ENCODE measurements at places on chromosomes 7 and 10. TPM values are rescaled to one million over a fixed set of nuclear protein-coding genes. Genes with fewer than 3 reads are reported as not detected.

GRCh38 chr10:759898-760477, 70.5 kb upstream of the DIP2C start:
- DNase-seq, result no peak

CLDN15 gene
- total RNA-seq, result 3.3 TPM

DHX32 gene
- 29.6 TPM for total RNA-seq

DNA sequence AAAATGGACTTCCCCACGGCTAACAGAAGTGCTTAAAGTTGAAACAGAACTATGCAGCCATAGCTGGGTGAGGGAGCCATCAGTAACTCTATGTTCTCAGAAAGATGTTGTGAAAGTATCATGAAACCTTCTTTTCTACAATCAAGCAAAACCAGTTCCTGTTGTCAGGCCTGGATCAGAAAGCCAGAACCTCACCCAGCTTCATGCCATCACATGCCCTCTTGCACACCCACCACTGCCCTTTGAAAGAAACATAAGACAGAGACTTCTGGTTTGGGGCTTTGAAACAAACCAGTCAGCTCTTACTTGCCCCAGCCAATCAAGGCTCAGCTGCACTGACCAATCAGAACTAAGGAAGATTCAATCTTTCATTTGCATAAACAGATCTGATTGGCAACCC, 230.8 kb upstream of the FERD3L start:
- no peak for DNase-seq

DNA sequence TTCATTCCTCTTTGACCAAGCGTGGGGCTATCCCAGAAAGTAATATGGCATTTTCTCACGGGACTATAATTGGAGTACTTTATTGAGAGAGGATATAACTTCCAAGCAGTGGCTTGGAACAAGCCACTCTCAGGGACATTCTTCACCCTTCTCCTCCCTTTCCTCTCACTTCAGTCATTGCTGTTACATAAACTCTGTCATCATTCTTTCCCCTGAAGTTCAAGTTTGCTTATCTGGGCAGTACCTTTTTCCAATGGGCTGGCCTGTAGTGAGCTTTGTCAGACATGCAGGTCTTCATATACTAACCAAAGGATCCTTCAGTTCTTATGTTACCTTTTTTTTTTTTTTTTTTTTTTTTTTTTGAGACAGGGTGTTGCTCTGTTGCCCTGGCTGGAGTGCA, 58.7 kb upstream of the KMT2E start:
- DNase-seq, result no peak

DNA sequence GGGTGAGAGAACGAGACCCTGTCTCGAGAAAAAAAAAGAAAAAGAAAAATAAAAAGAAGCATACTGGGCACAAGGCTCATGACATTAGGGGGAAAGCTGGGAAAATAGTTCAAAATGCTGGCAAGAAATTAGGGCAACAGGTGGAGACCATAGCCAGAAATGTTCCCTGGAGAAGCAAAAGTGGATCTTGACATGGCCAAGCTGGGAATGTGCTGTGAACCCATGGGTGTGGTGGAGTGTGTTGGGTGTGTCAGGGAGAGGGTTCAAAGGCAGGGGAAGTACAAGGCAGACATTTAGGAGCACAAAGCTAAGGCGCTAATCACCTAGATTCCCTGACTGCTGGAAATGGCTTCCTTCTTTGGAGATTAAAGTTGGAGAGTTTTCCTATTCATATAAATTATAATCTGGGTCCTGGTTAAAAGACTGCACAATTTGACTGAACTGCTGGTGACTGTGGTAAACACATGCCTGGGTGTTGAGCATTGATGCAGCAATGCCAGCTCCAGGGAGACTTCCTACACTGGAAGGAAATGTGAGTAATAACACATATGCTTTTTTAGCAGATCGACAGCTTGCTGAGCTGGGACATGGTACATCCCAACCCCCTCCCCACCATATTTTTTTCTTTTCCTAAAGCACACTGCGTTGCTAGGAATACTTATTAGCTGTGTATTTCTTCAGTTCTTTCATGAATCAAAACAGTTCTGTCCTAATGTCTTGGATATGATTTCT, 70.1 kb upstream of the ARHGAP21 start:
- no peak for DNase-seq

DNA sequence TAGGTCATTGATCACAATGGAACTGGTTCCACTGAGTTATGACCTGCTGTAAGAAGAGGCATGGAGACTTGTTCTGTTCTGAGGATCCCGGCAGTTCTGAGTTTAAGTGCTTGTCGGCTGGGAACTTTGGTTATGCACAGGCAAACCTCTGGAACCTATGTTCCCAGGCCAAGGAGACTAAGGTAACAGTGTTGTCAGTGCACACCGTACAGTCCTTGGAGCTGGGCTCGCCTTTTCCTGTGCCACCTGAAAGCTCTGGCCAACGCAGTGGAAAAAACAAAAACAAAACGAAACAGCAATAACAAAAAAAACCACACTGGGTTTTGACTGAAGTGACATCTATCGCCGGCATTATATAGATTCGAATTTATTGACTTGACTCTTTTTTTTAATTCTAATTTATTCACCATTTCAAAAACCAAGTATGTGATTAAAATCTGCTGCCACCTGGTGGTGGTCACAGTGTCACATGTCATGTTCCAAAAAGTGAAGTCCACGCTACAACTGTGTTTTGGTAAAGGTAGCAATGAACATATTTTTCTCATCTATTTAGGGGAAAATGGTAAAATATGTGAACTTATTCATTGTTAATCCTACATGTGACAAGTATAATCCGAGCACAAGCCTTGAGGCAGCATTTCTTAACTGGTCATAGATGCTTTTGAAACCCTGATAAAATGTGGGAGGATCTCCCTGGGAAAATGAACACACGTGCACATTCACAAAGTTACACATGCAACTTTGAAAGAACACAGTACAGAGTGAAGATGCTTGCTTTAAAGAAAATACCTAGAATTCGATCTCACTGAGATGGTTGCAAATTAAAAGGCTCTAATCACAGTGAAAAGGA, 113.8 kb upstream of the PPP2R2D start:
- no peak for DNase-seq

GRCh38 chr7:158324397-158325360, 262.9 kb downstream of the PTPRN2 start:
- no peak for DNase-seq

LRRC18 gene
- total RNA-seq, result not detected

- DNase-seq, result peak; percentile 29
These were observed 113.7 kb downstream of the BRAF start for GRCh38 chr7:140810830-140811556.

- no peak for DNase-seq
These were observed 4.4 kb upstream of the SEPHS1 start for GRCh38 chr10:13352519-13352918.

GRCh38 chr10:120048391-120048790, 155.9 kb downstream of the SEC23IP start:
- no peak for DNase-seq

CLRN3 gene
- not detected for total RNA-seq

DNA sequence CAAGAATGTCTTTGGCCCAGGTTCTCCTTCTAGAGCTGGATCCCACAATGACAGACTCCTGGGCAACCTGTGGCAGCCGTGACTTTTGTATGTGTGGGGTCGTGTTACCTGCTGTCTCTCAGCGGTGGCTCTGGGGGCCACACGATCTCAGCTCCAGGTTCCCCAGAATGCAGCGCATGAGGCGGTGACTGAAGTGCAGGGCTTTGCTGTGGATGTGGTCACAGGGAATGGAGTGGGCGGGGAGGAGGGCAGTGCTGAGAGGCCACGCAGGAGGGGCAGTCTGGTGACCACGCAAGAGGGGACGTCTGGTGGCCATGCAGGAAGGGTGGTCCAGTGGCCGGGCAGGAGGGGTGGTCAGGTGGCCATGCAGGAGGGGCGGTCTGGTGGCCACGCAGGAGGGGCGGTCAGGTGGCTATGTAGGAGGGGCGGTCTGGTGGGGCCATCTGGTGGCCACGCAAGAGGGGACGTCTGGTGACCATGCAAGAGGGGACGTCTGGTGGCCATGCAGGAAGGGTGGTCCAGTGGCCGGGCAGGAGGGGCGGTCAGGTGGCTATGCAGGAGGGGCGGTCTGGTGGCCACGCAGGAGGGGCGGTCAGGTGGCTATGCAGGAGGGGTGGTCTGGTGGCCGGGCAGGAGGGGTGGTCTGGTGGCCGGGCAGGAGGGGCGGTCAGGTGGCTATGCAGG, 112.7 kb downstream of the ACTR3B start:
- no peak for DNase-seq

ZPBP gene
- total RNA-seq, result not detected

DNA sequence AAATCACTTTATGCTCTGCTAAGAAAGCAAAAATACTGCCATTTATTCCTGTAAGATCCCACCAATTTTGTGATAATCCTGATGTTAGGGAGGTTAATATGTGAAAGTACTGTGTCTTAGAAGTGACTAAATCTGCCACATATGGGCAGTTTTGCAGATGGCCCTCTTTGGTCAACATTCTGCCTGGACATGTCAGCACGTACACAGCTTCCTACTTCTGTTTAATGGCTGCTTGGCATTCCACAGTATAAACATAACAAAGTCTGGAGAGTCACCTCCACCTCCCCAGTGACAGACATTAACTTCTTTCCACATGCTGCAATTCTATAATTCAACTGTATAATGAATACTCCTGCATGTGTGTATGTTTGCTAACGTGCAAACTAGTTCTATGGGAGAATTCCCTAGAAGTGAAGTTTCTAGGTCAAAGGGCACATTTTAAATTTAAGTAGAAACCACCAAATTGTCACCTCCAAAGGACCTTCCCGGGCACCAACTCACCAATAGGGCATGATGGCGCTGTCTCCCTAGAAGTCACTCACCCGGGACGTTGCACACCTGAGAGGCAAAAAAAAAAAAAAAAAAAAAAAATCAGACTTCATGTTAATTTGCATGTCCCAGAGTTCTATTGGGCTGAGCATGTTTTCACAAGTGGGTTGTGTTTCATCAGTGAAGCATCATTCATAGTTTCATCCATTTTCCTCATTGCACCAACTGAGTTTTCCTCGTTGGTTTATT, 38.9 kb downstream of the MKI67 start:
- DNase-seq, result no peak
